Endothelial cell (in vitro differentiated cells): ENCODE measurements at places on chromosomes 7 and 10. TPM values are rescaled to one million over a fixed set of nuclear protein-coding genes. Genes with fewer than 3 reads are reported as not detected.

DNA sequence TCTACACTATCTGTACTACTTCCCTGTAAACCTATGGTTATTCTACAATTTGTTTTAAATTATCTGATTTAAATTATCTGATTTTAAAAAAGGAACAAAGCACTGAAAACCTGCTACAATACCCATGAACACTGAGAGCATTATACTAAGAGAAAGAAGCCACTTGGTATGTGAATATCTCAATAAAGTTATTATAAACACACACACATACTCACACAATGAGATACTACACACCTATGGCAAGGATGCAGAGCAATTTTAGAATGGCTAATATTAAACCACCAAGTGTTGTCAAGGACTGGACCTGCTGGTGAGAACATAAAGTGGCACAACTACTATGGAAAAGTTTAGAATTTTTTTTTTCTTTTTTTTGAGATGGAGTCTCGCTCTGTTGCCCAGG is 82.7 kb downstream of the IGF2BP3 start:
- DNase-seq = no peak
- H3K27me3 ChIP-seq = no peaks in the 10 kb centered on the region
- no peak overlapping the region for H3K4me3 ChIP-seq
- H3K27ac ChIP-seq = no peak overlapping the region
- H3K4me1 ChIP-seq = no peaks in the 10 kb centered on the region

GRCh38 chr7:128867842-128868623 is 5.4 kb downstream of the ATP6V1F start:
- H3K27me3 ChIP-seq = peaks cover 31% of the 10 kb centered on the region
- H3K4me1 ChIP-seq = peaks cover 11% of the 10 kb centered on the region
- DNase-seq = no peak
- no peak overlapping the region for H3K27ac ChIP-seq
- peaks cover 14% of the 10 kb centered on the region for H3K36me3 ChIP-seq

DNA sequence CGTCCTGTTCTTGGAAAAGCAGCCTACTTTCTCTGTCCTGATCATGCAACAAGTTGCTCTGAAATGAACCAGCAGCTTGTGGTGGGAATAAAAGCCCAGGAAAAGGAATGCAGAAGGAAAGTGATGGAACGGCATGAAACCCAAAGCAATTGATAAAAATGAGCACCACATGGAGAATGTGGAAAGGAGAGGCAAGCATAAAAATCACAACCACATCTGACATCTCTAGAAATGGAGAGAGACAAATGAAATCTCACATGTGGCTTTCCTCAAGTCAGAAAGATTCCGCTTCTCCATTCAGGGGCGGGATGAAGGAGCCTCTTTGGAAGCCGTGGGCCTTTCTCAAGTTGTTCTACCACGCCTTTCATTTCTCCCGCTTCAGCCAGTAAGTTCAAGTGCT is 631.7 kb upstream of the GALNT17 start:
- no peak overlapping the region for H3K27ac ChIP-seq
- peaks cover 8% of the 10 kb centered on the region for H3K4me1 ChIP-seq
- H3K36me3 ChIP-seq = no peaks in the 10 kb centered on the region
- DNase-seq = no peak

GRCh38 chr10:78657163-78657861 is 411.5 kb upstream of the ZMIZ1 start:
- peak; percentile 78 for DNase-seq
- H3K4me3 ChIP-seq = no peak overlapping the region
- no peak overlapping the region for H3K27ac ChIP-seq
- H3K4me1 ChIP-seq = no peaks in the 10 kb centered on the region

DNA sequence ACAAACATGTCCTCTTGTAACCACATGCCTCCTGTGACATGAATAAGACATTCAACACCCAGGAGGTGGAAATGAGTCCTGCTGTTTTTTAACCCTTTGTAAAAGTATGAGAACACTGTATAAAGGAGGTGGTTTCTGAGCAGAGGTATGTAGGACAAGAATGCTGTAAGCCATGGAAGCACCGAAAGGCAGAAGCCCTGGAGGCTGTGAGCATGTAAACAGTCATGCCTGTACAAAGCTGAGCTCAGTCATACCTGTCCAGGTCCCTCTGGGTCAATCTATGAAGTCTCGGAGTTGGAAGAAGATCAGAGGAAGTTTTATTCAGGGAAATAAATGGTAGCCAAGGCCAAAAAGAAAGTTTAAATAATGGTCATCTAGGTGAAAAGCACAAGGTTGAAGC is 34.7 kb upstream of the XPNPEP1 start:
- no peak overlapping the region for H3K4me3 ChIP-seq
- H3K27me3 ChIP-seq = peaks cover 2% of the 10 kb centered on the region
- no peaks in the 10 kb centered on the region for H3K36me3 ChIP-seq
- no peak for DNase-seq
- H3K27ac ChIP-seq = no peak overlapping the region

GRCh38 chr10:126042354-126042753 is 146.0 kb downstream of the FANK1 start:
- peaks cover 51% of the 10 kb centered on the region for H3K4me1 ChIP-seq
- peaks cover 10% of the 10 kb centered on the region for H3K27me3 ChIP-seq
- H3K36me3 ChIP-seq = peaks cover 26% of the 10 kb centered on the region
- H3K4me3 ChIP-seq = no peak overlapping the region
- peak overlapping the region; percentile 100 for H3K27ac ChIP-seq

GRCh38 chr10:32207544-32207943 is 139.4 kb downstream of the EPC1 start:
- no peak overlapping the region for H3K4me3 ChIP-seq
- no peak overlapping the region for H3K27ac ChIP-seq
- peak; percentile 56 for DNase-seq

DNA sequence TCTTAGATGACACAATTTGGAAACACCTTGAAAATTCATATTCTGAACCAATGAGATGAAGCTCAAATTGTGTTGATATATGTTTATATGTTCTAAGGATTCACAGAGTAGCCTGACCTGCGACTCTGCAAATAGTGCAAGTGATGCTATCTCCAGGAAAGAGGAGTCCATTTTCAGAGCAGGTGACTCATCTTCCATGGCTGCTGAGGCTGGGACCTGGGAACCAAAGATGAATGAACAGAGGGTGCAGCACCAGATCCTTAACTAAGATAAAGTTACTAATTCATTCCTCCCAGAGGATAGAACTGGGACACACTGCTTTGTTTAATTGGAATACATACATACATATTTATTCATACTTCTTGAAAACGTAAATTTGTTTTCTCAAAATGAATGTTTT is 240.6 kb upstream of the SEMA3C start:
- H3K36me3 ChIP-seq = no peaks in the 10 kb centered on the region
- H3K4me1 ChIP-seq = no peaks in the 10 kb centered on the region
- H3K27ac ChIP-seq = no peak overlapping the region
- no peak overlapping the region for H3K4me3 ChIP-seq

GRCh38 chr7:134691546-134692343 is 45.1 kb downstream of the BPGM start:
- no peak overlapping the region for H3K27ac ChIP-seq
- no peak for DNase-seq
- H3K4me3 ChIP-seq = no peak overlapping the region
- H3K4me1 ChIP-seq = peaks cover 11% of the 10 kb centered on the region
- H3K36me3 ChIP-seq = no peaks in the 10 kb centered on the region

DNA sequence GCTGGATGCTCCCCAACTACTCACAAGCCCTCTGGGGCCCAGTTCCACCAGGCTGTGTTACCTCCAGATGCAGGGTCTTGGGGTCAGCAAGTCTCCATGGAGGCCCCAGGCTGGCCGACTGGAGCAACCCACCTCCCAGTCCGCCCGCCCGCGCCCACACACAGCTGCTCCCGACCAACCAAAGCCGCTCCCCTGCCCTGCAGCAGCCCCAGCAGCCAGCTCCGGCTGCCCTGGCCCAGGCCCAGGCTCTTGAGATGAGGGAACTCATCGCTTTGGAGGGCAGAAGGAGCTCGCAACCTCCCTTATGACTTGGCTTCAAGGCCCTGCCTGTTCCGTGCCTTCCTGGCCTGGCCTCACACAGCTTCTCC is 47.2 kb downstream of the LRRC20 start:
- peaks cover 9% of the 10 kb centered on the region for H3K4me1 ChIP-seq
- H3K4me3 ChIP-seq = no peak overlapping the region
- DNase-seq = no peak
- H3K27ac ChIP-seq = no peak overlapping the region

DNA sequence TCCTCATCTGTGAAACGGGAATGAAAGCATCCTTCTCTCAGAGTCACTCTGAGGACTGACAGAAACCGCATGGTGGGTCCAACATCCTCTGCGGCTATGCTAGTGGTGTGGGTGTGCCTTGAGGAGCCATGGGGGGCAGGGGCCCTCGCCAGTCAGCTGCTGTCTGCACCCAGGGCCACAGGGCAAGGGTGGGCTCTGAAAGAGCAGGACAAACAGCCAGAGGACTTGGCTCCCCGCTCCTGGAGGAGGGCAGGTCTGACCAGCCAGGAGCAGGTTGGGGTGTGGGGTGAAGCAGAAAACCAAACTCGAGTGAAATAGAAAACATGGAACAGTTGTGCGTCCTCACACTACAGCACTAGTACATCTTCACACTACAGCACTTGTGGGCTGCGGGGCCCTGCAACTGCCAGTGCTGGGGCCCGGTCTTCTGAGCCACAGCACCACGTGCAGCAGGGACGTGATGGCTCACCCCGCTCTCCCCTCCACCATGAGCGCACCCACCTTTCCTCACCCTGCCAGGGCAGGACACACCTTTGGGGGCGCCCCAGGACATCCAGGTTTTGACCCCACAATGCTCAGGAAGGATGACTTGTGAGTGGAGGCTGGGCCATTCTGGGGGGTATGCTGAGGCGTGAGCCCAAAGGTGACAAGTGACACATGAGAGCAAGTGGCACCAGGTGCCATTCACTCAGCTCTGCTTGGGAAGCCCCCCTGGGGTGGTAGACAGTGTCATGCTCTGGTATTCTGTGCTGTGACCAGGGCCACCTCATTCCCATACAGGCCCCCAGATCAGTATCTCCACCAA is 96.1 kb upstream of the RET start:
- DNase-seq = no peak
- no peak overlapping the region for H3K27ac ChIP-seq
- H3K4me3 ChIP-seq = no peak overlapping the region
- no peaks in the 10 kb centered on the region for H3K36me3 ChIP-seq

DNA sequence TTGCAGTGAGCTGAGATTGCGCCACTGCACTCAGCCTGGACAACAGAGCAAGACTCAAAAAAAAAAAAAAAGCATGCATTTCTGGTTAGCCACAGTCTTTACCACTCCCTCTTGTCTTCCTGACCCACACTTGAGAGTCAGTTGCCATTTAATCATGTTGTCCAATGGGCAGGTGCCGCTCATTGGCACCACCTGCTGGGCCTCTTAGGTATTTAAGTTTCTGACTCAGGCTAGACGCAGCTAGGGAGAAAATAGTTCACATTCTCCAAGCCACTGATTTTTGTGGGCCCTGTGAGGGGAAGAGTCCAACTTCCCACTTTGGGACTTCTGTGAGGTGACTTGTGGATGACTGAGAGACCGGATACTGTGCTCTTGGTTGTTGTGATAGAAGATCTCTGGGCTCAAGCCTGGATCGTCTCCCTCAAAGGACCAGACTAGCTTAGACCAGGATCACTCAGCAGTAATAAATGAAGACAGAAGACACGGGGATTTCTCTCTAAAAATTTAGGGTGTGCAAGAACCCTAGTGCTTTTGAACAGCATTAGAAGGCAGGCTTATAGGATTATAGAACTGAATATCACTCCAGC is 26.8 kb upstream of the SORCS3 start:
- H3K4me1 ChIP-seq = no peaks in the 10 kb centered on the region
- H3K4me3 ChIP-seq = no peak overlapping the region
- DNase-seq = peak; percentile 38
- no peak overlapping the region for H3K27ac ChIP-seq

- no peaks in the 10 kb centered on the region for H3K27me3 ChIP-seq
- DNase-seq = no peak
- no peak overlapping the region for H3K4me3 ChIP-seq
- H3K4me1 ChIP-seq = no peaks in the 10 kb centered on the region
- H3K36me3 ChIP-seq = no peaks in the 10 kb centered on the region
These were observed 39.4 kb upstream of the PLCE1 start for GRCh38 chr10:93954299-93954698.

GRCh38 chr10:70692043-70692603 is 19.8 kb downstream of the ADAMTS14 start:
- H3K4me3 ChIP-seq = no peak overlapping the region
- peaks cover 6% of the 10 kb centered on the region for H3K27me3 ChIP-seq
- DNase-seq = no peak
- H3K27ac ChIP-seq = no peak overlapping the region
- peaks cover 3% of the 10 kb centered on the region for H3K4me1 ChIP-seq

- no peaks in the 10 kb centered on the region for H3K27me3 ChIP-seq
- no peak overlapping the region for H3K27ac ChIP-seq
- no peak for DNase-seq
- no peak overlapping the region for H3K4me3 ChIP-seq
These were observed 11.8 kb downstream of the PRLHR start for GRCh38 chr10:118583611-118584010.

DNA sequence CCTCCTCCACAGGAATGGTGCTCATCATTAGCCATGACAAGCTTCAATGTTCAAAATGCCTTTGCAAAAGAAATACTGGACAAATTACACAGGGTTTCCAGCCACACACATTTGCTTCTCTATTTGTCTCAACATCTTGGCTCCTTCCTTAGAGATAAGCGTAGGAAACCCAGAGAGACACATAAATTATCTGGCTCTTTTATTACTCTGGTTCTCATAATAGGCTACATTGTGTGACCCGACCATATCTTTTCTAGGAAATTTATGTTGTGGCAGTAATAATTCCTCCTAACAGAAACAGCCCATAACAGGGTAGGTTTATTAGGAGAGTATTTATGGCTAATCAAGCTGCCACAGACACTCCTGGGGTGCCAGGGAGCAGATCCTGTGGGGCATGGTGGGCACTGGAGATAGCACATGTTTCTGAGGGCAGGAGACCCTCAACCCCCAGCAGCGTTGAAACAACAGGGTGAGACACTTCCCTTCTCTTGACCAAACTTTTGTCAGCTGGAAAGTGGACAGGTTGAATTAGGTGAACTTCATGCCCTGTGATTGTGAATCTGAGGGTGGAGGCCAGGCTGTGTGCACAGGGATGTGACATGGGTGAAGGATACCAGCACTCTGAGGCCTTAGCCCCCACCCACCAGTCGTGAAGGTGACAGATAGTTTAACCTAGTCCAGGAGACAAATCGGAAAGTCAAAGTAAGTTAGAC is 295.9 kb upstream of the ZNF32 start:
- no peak overlapping the region for H3K4me3 ChIP-seq
- H3K27ac ChIP-seq = no peak overlapping the region
- peaks cover 4% of the 10 kb centered on the region for H3K36me3 ChIP-seq
- peak; percentile 0 for DNase-seq
- no peaks in the 10 kb centered on the region for H3K4me1 ChIP-seq

DNA sequence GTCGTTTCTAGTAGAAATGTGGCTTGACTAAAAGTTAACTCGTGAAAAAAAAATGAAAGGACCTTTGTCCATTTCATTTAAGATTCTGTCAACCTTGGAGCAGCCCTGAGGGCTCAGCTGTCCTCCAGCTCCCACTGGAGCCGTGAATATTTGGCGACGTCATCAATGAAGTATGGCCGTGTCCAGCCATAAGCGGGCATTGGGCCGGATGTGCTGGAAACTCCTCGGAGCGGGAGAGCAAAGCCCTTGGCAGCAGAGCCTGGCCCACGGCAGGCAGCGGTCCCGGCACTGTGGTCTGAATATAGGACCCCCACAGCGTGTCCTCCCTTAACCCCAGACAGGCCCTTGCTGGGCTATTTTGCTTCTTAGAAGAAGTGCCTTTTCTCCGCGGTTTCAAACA is 50.0 kb downstream of the JAKMIP3 start:
- DNase-seq = no peak
- peaks cover 4% of the 10 kb centered on the region for H3K4me1 ChIP-seq
- H3K36me3 ChIP-seq = peaks cover 3% of the 10 kb centered on the region
- no peak overlapping the region for H3K27ac ChIP-seq
- no peak overlapping the region for H3K4me3 ChIP-seq
- peaks cover 5% of the 10 kb centered on the region for H3K27me3 ChIP-seq

The HOGA1 gene
- total RNA-seq = 0.85 TPM

The GIMAP6 gene
- total RNA-seq = 47.7 TPM

The TWIST1 gene
- 2.4 TPM for total RNA-seq

The AGMO gene
- total RNA-seq = not detected
